ENCODE measurements at places on chromosomes 11 and 22.
A peak's percentile ranks its signal among the peaks of the same experiment; 100 is the strongest.

DNA sequence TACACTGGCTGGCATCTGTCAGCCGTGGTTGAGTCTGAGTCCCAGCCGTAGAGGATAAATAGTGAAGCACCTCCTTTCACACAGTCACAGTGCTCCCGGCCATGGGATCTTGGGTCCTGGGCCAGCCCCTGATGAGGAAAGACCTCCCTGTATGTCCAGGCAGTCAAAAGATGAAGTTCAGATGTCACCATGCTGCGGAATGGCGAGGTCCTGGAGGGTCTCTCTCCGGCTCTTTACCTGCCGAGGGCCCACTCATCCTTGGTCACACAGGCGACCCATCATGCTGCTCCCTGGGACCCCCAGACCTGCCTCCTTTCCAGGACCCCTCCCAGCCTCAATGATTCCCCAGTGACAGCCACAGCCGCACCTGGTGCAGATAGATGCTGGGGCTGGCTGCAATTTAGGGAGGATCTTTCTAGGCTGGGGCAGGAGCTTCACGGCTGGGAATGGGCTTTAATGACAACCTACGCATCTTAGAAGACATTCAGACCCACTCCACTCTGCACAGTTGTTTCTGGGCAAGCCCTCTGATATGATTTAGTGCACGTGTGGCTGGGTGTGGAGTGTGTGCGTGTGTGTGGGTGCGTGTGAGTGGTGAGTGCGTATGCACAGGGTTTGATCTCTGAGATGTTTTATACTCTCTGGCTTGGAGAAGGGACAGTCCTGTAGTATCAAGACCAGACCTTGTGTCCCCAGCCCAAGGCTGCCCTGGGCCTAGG, 79.7 kb downstream of the FBLN1 start:
- H3K27me3 ChIP-seq, result no peaks in the 10 kb centered on the region
- no peaks in the 10 kb centered on the region for H3K36me3 ChIP-seq

DNA sequence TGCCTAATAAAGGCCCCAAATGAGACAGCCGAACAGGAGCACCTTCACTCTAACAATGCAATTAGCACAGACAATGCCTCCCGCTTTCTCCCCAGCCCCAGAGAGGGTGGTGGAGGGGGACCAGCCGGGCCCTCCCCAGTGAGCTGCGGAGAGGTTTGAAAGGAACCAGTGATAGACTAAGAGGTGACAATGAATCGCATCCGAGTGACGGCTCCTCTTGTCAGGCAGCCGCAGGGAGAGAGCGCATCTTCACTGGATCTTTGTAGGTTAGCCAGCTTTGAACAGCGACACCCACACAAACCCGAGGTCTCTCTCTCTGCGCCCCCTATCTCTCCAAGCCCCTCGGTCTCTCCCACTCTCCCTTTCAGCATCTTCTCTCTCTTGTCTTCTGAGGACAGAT, 28.0 kb downstream of the FLRT1 start:
- no peaks in the 10 kb centered on the region for H3K36me3 ChIP-seq
- no peaks in the 10 kb centered on the region for H3K27me3 ChIP-seq
- peaks cover 6% of the 10 kb centered on the region for H3K4me1 ChIP-seq
- DNase-seq, result no peak

DNA sequence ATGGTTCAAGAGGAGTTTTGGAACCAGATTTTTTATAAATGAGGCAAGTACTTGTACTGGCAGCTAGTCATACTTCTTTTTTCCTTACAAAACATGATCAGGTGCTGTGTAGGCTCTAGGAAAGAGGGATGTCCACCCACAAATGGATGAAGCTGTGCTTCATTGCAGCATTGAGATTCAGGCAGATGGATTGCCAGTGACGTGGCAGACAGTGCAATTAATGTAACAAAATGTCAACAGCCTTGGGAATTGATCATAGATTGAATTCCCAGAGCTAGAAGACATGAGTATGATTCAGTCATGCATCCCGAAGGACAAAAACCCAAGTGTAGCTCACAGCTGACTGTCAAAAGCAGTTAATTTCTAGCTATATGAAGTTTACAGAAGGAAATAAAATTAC, 99.2 kb upstream of the RASSF10 start:
- peaks cover 18% of the 10 kb centered on the region for H3K4me1 ChIP-seq
- no peaks in the 10 kb centered on the region for H3K36me3 ChIP-seq
- DNase-seq, result no peak

GRCh38 chr22:33866511-33866910, 53.8 kb downstream of the LARGE1 start:
- H3K36me3 ChIP-seq, result no peaks in the 10 kb centered on the region
- peak overlapping the region; percentile 85 for H3K27ac ChIP-seq
- peaks cover 61% of the 10 kb centered on the region for H3K4me1 ChIP-seq
- H3K4me3 ChIP-seq, result no peak overlapping the region
- DNase-seq, result no peak

GRCh38 chr11:112004389-112004788, 20.8 kb upstream of the DLAT start:
- H3K36me3 ChIP-seq, result no peaks in the 10 kb centered on the region
- H3K4me1 ChIP-seq, result no peaks in the 10 kb centered on the region
- no peak for DNase-seq
- H3K27ac ChIP-seq, result no peak overlapping the region

DNA sequence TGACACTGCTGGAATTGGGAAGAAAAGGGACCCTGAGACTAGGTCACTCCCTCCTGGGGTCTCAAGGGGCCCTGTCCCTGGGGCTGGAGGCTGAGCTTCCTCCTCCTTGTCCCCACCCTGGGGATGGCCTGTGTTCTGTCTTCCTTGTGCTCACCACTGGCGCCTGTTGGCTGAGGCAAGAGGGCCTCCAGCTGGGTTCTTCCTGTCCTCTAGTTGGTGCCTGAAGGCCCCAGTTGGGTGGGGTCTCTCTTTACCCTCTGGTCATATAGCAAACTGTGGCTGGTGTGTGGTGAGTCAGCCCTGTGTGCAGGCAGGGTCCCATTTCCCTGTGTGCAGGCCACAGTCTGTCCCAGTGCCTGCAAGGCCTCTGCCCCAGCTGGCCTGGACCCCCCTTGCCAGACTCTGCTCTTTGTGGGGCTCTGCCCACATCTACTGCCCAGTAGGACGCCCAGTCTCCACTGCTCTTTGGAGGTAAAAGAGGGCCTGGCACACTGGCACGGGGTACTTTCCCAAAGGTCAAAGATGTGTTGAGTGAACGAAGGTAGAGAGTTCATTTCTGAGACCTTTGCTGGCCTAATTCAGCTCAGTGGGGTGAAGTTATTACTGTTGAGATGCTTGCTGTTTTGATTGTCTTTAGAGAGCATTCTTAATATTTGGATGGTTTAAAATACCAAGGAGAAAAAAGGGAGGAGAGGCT, 55.1 kb upstream of the CLDN5 start:
- H3K27ac ChIP-seq, result peak overlapping the region; percentile 34
- no peaks in the 10 kb centered on the region for H3K36me3 ChIP-seq
- no peaks in the 10 kb centered on the region for H3K4me1 ChIP-seq
- H3K4me3 ChIP-seq, result no peak overlapping the region

DNA sequence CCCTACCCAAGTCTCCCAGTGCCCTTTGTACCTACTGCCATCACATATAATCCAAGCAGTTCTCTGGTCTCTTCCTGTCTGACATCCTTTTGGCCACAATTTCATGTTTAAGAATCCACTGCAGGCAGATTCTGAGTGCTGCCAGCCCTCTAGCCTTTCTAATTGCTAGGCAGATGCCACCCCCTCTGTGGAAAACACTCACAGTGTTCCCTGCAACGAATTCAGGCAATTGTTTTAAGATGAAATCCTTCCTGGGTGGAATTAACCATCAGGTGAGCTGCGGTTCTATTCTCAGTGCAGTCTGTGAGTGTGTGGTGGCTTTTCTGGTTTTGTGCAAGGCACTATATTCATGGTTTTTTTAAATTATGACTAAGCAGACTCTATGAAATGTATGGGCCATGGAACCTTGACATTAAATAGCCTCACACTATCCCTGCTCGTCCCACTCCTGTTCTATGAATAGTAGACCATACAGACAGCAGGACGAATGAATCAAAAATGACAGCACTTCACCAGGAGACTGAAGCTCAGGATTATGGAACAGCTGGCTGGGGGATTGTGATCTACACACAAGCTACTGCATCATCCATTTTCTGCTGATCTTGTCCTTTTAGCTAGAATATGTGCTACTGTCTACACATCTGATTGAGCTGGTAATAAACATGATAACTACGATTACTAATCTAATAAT, 29.8 kb upstream of the BMAL1 start:
- no peaks in the 10 kb centered on the region for H3K27me3 ChIP-seq
- H3K4me3 ChIP-seq, result no peak overlapping the region
- no peak for DNase-seq
- no peaks in the 10 kb centered on the region for H3K4me1 ChIP-seq
- H3K27ac ChIP-seq, result no peak overlapping the region

DNA sequence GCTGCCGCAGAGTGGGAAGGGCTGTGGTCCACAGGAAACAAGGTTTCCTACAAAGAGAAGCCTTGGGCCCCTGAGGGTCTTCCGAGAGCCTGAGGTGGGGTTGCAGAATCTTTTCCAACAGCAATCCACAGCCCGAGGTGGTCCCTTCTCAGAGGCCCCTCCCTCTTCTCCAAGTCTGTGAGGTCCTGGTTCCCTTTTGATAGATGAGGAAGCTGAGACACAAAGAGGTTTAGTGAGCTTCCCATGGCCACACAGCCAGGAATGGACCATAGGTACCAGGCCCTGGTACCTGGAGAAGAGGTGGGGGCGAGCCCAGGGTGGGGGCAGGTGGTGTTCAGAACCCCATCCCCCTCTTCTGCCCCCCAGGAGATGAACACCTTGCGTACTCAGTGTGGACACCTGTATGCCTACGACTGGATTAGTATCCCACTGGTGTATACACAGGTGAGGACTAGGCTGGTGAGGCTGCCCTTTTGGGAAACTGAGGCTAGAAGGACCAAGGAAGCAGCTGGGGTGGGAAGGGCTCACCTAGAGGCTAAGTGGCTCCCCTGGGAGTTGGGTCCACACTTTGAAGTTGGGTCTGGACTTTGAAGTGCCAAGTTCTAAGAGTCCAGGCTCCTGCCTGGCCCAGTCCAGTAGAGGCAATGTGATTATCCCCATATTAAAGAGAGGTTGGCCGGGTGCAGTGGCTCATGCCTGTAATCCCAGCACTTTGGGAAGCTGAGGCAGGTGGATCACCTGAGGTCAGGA, 7.0 kb downstream of the BEST1 start:
- H3K36me3 ChIP-seq, result no peaks in the 10 kb centered on the region
- no peak overlapping the region for H3K4me3 ChIP-seq
- peaks cover 27% of the 10 kb centered on the region for H3K4me1 ChIP-seq
- DNase-seq, result no peak
- peaks cover 13% of the 10 kb centered on the region for H3K27me3 ChIP-seq

DNA sequence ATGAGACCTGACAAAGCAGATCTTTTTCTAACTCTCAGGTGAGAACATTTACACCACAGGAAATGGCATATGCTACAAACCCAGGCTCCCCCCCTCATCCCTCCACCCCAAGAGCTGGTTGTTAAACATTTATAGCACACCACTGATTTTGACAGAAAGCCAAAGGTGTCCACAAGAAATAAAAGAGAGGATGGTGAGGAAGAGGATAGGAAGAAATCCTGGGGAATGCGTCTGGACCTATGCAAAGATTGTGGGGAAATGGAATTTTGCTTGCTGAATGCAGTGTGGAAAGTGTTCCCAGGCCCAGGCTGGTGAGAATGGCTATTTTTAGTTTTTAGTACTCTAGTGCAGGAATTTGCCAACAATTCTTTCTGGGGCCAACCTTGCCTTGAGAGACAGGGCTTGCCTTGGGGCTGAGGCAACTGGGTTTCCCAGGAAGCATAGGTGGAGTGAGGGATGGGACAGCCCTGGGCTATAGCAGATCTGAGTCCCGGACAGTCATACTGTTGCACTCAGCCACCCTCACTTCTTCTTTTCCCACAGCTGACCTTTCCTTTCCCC, 163.9 kb downstream of the ADAMTS15 start:
- no peaks in the 10 kb centered on the region for H3K36me3 ChIP-seq
- no peak overlapping the region for H3K4me3 ChIP-seq
- no peak for DNase-seq
- no peaks in the 10 kb centered on the region for H3K27me3 ChIP-seq
- peaks cover 30% of the 10 kb centered on the region for H3K4me1 ChIP-seq

DNA sequence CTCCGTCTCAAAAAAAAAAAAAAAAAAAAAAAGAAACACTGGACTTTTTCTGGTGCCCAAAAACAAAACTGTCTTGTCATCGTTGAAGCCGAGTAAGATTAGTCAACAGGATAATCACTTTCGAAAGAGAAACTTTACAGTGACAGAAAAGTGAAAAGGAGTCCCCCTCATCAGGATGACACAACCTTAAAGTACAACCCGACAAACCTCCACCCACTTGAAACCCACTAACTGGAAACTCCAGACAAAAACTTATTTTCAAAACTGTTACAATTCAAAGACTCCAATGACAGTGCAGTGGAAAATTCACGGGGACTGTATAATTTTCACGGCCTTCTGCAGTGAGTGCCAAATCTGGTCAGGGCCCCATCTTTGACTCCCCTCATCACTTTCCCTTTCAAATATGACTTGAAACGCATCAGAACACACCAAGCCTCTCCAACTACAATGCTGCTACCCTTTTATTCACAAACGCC, 1.3 kb downstream of the DENND5A start:
- H3K27me3 ChIP-seq, result no peaks in the 10 kb centered on the region
- no peaks in the 10 kb centered on the region for H3K36me3 ChIP-seq
- H3K4me3 ChIP-seq, result peak overlapping the region; percentile 97
- peaks cover 20% of the 10 kb centered on the region for H3K4me1 ChIP-seq
- no peak for DNase-seq

DNA sequence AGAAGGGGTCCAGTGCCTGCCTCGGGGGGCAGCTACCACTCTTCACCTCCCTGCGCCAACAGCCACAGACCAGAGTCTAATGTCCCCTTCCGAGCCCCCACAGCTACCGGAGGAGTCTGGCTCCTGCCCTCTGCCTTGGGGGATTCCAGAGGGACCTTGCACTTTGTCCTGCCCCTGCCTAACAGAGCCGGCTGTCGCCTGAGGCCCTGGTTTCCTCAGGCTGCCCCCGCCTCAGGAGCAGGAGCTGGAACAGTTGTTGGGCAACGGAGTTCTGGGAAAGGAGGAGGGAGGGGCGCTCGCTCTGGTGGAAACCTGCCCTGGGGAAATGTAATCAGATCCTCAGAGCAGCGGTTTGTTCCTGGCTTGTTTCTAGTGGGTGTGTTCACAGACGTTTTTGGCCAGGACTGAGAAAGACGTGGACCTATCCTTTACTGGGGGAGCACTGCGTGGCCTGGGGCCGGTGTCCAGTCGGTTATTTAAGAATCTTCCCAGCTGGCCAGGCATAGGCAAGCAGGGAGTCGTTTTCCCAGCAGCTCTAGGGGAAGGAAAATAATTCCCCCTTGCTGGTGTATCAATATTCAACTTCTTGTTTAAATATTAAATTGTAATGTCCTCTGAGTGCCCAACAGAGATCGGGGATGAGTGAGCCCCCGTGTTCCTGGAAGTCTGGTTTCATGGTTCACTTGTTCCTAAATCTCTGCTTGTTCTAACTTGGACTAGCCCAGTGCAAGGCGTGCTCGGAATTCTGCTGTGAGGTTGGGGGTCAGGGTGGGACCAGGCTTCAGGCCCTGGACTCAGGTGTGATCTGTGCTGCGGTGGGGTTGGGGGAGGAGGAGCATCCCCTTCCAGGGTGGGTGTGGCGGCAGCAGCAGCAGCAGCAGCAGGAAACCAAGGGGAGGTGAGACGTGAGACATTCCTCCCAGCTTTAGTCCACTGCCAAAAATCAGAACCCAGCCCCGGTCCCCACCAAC, 32.1 kb downstream of the A4GALT start:
- no peaks in the 10 kb centered on the region for H3K36me3 ChIP-seq
- H3K27me3 ChIP-seq, result no peaks in the 10 kb centered on the region

Measured in gastrocnemius medialis (tissue), 4 donors.